GM03348 (cell line): ENCODE measurements at places on chromosomes 16 and 17.
A peak's percentile ranks its signal among the peaks of the same experiment; 100 is the strongest.

DNA sequence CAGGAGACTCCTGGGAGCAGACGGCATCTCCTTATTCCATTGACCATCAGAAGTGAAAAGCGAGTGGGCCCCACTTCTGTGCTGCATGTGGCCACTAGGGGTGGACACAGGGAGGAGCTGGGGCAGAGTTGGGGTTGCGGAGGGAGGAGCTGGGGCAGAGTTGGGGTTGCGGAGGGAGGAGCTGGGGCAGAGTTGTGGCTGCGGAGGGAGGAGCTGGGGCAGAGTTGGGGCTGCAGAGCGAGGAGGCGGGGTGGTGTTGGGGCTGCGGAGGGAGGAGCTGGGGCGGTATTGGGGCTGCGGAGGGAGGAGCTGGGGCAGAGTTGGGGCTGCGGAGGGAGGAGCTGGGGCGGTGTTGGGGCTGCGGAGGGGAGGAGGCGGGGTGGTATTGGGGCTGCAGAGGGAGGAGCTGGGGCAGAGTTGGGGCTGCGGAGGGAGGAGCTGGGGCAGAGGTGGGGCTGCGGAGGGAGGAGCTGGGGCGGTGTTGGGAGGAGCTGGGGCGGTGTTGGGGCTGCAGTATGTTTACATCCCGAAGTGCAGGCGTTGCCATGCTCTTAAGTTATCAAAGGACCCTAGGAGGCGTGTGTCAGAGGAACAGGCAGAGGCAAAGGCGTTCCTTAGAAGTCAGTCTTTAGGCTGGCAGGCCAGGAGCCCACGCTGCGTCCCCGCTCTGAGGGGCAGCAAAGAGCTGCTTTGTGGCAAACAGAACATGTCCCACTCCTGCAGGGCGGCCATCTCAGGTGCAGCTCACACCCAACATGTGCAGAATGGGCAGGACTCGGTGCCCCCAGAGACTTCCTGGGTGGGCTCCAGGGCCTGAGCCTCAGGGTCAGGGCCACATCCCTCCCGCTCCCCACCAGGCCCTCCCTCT is 76.0 kb downstream of the ZNF778 start:
- DNase-seq = no peak

GRCh38 chr17:81891303-81891552 is 158 bp downstream of the ALYREF start:
- no peak for DNase-seq

DNA sequence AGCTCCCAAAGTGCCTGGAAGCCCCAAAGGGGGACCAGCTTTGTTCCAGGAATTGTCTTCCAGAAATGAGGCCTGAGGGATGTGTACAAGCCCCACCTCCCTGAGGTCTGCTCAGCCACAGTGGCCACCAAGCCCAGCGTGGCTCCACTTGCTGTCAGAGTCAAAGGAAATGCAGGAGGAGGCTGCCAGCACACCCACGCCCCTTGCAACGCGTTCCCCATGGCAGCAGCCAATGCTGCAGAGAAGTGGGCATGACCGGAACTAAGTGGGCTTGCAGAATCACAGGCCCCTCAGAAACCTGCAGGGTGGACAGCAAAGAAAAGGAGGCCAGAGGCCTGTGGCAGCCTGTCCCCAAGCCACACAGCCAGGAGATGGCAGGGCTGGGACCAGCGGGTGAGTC is 320.8 kb downstream of the FOXL1 start:
- no peak for DNase-seq

DNA sequence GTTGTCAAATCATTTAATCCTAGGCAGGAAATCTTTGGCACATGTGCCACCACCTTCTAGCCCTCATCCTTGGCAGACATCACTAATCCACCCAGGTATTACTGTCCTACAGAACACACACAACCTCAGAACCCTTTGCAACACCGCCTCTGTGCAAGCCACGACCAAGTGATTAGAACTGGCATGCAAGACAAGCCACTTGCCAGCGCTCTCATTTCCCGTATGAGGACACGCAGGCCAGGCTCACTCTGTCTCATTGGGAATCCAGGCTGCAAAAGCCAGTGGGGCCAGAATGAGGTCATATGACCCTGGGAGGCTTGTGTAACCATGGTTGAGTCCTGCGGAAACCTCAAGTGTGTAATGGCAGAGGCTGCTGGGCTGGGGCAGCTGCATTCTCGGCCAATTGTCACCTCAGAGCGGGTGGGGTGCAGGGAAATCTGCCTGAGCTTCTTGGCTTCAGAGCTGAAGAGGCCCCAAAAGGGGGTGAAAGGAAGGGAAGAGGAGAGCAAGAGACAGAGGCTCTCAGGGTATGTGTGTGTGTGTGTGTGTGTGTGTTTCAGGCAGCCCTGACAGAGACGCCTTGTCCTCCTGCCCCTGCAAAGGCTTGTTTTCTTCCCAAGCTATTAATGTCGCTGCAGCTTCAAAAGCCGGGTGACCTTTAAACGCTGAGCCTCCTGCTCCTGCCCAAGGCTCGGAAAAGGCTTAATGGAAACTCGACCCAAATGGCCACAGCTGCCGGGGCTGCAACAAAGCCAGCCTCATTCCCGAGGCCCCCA is 43.2 kb upstream of the MRPS23 start:
- peak; percentile 93 for DNase-seq

DNA sequence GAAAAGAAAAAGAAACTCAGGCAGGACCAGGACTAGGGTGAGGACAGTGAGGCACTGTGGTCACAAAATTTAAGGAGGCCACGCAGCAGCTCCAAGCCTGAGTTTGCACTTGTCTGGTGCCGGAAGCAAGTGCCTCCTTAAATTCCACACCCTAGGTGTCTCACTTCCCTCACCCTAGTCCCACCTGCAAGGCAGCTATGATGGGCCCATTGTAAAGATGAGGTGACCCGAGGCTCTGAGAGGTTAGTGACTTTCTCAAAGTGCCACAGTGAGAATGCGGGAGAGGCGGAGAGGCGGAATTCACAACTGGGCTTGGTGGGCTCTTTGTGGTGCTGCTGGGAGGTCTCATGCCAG is 21.5 kb upstream of the EEF2K start:
- no peak for DNase-seq

DNA sequence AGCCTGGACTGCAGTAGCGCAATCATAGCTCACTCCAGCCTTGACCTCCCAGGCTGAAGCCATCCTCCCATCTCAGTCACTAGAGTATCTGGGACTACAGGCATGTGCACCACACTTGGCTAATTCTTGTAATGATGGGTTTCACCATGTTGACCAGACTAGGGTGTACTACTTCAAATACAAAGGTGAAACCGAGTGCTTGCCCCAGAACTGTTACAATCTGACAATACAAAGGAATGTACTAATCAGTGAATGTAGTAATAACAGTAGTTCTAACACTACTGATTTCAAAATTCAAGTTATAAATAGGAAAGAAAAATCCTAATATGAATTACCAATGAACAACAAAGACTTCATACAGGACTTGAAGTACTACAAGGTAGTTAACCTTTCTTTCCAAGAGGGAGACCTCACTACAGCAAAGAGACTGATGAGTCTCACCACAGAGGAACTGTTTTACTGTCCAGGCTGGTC is 24.4 kb downstream of the CRK start:
- no peak for DNase-seq

DNA sequence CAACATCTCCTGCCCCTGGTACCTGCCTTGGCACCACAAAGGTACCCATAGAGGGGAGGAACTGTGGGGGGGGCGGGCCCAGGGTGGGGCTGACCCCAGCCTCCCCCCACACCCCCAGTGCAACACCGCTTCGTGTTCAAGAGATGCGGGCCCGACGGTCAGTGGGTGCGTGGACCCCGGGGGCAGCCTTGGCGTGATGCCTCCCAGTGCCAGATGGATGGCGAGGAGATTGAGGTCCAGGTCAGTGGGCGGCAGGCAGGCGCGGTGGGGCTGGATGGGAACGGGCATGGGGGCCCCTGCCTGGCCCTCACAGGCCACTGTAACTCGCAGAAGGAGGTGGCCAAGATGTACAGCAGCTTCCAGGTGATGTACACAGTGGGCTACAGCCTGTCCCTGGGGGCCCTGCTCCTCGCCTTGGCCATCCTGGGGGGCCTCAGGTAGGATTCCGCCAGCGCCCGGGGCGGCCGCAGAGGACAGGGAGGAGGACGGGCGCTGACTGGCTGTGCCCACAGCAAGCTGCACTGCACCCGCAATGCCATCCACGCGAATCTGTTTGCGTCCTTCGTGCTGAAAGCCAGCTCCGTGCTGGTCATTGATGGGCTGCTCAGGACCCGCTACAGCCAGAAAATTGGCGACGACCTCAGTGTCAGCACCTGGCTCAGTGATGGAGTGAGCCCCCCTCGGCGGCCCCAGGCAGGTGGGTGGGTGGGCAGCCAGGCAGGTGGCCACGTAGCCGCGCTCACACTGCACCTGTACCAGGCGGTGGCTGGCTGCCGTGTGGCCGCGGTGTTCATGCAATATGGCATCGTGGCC is 7.1 kb downstream of the GCGR start:
- DNase-seq = no peak

DNA sequence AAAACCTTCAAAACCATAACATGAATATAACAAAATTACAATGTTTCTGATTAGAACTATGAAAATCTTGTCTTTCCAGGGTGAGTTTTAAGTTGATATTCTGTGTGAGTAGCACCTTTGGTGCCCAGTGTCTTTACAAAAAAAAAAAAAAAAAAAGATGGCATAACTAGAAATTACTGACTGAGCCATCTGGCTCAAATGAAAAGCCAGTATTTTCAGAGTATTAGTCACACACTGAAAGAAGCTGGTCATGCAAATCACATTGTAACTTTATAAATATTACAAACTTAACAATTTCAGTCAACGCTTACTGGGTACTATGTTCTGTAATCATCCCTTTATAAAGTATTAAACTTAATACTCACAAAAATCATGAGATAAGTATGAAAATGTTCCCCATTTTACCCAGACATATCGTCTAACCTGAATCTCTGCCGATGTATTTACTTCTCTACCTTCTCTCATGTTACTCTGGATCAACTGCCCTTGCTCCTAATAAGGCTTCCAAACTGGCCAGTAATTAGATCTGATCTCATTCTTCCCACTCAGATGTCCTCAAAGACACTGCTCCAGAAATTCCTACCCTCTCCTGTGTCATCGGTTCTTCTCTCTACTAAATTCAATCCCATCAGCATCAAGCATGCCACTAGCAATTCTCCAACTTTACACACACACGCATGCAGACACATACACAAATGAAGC is 25.4 kb downstream of the UBE2G1 start:
- peak; percentile 58 for DNase-seq

GRCh38 chr17:45787044-45787443 is 2.9 kb downstream of the CRHR1 start:
- DNase-seq = no peak

GRCh38 chr16:81204798-81205680 is 33.5 kb upstream of the BCO1 start:
- DNase-seq = peak; percentile 81

- DNase-seq = no peak
These were observed 31.7 kb downstream of the RNF112 start for GRCh38 chr17:19442731-19443130.
